C1 segment of cervical spinal cord (tissue), 14 donors: ENCODE measurements at places on chromosomes 3 and 15.

GRCh38 chr3:167738037-167738436, 2.5 kb downstream of the SERPINI1 start:
- DNase-seq = no peak

GRCh38 chr15:100722551-100723314, 120.3 kb downstream of the ASB7 start:
- no peak for DNase-seq

- no peak for DNase-seq
Observed at GRCh38 chr15:54519577-54519976, 541.3 kb downstream of the UNC13C start.

DNA sequence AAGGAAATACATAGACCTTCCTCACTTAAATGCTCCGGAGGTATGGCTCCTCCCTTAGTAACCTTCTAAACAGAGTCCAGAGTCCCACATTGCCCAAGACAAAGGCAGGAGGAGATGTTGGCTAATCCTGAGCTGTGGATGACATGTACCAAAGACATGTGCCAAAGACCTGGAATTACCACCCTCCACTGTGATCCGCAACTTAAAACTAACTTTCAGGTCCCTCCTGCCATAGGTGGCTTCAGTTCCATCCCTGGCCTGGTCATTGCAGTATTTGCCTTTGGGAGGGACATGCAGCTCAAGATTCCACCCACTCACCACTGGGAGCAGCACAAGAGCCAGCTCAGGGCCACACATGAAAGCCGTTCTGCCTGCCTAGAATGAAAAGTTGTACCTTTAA, 28.0 kb downstream of the MYZAP start:
- DNase-seq = no peak
